Hypothalamus (tissue), 51 donors: ENCODE measurements at places on chromosomes 7 and 10.

DNA sequence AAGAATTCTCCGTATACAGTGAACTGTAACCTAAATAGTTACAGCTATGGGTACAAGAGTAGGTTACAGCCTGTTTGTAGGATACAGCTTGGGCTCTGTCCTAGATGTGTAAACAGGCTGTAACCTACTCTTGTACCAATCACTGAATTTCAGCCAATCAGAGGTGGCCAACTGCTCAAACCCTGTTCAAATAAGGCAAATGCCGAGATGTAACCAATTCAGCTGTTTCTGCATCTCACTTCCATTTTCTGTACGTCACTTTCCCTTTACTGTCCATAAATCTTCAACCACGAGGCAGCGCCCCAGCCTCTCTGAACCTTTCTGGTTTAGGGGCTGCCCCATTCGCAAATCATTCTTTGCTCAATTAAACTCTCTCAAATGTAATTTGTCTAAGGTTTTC is 8.3 kb upstream of the MMP21 start:
- DNase-seq, result no peak

- DNase-seq, result no peak
Observed at GRCh38 chr7:50146692-50147091, 53.6 kb upstream of the ZPBP start.

DNA sequence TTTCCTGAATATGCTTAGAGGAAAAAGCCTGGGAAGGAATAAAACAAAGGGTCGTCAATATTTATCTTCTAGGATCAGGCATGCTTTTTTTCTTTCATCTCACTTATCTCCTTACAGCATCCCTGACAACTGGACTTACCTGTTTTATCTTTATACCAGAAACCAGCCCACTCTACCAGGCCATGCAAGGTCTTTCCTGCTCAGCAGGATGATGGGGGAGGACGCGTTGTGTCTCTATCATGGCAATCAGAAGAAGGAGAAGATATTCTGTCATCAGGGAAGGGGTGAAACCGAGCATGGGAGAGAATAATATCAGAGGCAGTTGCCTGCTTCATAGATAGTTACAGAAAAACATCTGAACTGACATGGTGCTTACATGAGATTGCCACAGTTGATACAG is 445.6 kb downstream of the DPP6 start:
- DNase-seq, result no peak

GRCh38 chr10:79266543-79267312 is 80.5 kb upstream of the PPIF start:
- DNase-seq, result peak; percentile 70

DNA sequence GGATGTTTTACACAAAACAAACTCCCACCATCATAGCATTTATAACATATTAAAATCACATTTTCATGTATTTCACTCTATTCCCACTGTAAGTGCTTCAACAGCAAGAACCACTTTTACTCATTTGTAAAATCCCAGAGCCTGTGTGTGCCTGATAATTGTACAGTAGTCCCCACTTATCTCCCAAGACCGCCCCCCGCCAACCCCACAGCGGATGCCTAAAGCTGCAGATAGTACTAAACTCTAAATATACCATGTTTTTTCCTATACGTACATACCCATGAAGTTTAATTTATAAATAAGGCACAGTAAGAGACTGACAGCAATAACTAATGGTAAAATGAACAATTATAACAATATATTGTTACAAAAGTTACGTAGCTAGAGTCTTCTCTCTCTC is 33.5 kb downstream of the EZH2 start:
- no peak for DNase-seq

DNA sequence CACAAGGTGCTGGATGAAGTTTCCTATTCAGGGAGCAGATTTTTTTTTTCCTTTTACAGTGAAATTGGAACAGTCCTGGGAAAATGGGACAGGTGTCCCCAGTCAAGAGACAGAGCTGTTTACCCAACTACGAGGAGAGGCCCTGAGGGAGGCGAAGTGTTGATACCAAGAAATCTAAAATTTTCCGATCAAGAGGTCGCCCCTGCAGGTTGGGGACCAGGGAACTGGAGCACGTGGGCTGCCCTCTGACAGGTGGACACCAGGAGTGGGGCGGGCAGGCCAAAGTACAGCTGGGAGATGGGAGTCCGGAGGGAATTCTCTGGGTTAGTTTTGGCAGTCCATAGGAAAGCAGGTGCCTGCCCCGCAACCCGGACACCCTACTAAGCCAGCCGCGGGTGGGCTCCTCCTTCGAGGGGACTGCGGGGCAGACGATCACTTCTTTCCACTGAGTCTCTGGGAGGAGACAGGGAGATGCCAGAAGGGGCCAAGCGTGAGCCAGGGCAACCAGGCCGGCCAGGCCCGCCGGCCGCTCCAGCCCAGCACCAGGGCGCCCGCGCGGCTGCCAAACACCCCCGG is 965 bp upstream of the CAMK1D start:
- DNase-seq, result no peak

DNA sequence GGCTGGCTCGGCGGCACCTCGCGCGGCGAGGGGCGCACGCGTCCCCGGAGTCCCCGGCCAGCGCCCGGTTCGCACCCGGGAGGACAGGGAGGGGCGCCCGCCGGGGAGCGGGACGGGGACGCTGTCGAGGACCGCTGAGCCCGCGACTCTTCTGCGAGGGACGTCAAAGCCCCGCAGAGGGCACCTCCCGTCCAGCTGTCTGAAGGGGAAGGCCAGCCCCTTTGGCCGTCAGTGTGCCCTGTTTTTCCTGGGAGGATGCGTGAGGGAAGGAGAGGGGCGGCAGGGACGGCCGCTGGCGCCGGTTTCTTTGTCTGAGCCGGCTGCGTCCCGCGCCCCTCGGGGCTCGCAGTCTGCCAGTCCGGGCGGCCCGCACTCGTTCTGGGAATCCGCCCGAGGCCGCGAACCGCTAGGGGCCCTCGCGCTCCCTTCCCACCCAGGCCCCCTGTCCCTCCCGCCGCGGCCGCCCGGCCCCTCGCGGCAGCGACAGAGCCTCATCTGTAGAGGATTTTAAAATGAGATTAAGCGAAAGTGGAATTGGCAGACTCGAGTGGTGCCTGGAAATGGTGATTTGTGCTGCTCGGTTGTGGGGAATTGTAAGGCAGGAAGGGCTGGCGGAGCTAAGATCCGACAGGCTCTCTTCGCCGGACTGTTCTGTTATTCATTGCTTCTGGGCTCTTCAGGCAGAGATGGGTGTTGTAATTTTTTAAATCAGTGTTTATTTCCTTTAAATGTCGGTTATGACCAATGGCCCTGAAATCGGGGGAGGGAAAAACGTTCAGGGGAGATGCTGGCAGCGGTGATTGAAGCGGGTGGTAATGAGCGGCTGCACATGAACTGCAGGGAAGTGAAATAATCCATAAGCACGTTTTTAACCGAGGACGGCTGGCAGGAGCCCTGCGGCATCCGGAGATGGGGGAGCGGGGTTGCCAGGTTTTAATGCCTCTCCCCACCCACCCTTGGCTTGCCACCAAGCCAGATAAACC is 618 bp upstream of the RELN start:
- DNase-seq, result no peak

GRCh38 chr10:8663131-8663530 is 608.6 kb downstream of the GATA3 start:
- DNase-seq, result no peak

- no peak for DNase-seq
Observed at GRCh38 chr7:27367933-27368549, 125.4 kb downstream of the EVX1 start.

GRCh38 chr7:30927040-30927439 is 15.4 kb downstream of the AQP1 start:
- no peak for DNase-seq

- DNase-seq, result peak; percentile 59
Observed at GRCh38 chr10:72274730-72275350, 1.1 kb downstream of the DDIT4 start.

- DNase-seq, result no peak
Observed at GRCh38 chr7:36562121-36562520, 162.2 kb downstream of the AOAH start.

DNA sequence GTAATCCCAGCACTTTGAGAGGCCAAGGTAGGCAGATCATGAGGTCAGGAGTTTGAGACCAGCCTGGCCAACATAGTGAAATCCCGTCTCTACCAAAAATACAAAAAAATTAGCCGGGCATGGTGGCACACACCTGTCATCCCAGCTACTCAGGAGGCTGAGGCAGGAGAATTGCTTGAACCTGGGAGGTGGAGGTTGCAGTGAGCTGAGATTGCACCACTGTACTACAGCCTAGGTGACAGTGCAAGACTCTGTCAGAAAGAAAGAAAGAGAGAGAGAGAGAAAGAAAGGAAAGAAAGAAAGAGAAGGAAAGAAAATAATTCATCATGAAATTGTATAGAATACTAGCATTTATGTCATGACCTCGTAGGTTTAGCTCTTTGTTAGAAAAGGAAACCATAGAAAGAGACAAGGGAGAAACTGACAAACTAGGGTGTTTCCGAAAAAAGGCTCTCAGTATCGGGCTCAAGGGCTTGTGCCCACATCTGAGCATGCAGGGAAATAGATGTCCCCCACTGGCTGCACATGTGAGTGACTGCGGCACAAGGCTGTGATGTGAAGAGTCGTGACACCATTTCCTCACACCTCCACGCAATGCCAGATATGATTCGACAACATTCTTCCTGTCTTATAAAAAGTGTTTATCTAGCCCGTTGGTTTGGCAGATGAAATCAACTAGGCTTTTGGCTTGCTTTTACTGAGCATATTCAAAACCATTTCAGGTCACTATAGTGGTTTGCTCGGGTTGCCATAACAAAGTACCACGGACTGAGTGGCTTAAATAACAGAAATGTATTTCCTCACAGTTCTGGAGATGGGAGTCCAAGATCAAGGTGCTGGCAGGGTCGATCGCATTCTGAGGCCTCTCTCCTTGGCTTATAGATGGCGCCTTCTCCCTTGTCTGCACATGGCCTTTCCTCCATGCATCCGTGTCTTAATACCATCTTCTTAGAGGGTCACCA is 2.0 kb downstream of the SRGN start:
- DNase-seq, result no peak

- no peak for DNase-seq
Observed at GRCh38 chr7:26413007-26413691, 121.5 kb downstream of the SNX10 start.

GRCh38 chr7:94170836-94171235 is 166.7 kb upstream of the BET1 start:
- no peak for DNase-seq

- no peak for DNase-seq
Observed at GRCh38 chr10:108421266-108421665, 1256.8 kb upstream of the SORCS1 start.

GRCh38 chr7:27091941-27092818 is 3.6 kb downstream of the HOXA1 start:
- DNase-seq, result no peak

DNA sequence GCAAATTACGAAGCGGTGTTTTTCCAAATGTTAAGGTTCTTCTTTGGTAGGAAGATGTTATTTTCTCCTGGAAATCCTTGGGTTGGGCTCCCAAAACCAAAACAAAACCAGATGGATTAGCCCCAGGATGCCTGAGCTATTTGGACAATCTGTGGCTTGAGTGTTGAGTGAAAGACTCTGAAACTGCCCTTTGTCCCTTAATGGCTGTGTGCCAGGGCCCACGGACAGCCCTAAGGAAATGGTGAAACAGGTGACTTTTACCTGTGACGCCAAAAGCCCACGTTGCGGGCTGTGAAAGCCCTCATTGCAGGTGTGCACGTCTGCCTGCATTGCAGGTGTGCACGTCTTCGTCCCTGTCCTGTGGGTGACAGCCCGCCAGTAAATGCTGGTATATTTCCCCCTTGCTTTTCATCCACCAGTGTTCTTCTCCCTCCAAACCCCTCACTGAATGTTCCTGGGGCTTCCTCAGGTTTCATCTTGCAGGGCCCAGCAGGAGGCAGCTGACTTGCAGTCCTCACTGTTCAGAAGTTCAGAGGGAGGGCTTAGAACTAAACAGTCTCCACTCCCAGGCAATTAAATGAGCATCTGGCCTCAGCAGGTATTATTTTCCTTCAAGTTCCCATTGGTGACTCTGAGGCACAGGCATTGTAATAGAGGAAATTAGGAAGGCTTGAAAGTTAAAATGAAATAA is 10.7 kb downstream of the PFKP start:
- no peak for DNase-seq

DNA sequence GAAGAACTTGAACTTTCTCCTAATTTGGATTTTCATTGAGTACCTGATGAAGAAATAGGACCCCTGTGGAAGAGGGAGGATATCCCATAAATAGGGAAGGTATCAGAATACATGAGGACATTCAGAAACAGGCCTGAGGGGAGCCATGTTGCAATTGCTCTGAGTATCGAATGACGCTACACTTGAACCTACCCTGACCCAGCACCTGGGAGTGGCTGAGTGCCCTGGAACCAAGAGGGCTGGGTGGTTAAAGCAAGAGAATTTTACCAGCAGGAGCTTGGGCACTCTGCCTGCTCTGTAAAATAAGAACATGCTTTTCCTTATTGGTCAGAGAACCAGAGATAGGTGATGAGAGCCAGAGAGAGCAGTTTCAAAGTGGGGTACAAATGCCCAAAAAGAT is 7.2 kb downstream of the NEUROD6 start:
- no peak for DNase-seq

- peak; percentile 25 for DNase-seq
Observed at GRCh38 chr7:41886262-41886900, 183.5 kb upstream of the INHBA start.

DNA sequence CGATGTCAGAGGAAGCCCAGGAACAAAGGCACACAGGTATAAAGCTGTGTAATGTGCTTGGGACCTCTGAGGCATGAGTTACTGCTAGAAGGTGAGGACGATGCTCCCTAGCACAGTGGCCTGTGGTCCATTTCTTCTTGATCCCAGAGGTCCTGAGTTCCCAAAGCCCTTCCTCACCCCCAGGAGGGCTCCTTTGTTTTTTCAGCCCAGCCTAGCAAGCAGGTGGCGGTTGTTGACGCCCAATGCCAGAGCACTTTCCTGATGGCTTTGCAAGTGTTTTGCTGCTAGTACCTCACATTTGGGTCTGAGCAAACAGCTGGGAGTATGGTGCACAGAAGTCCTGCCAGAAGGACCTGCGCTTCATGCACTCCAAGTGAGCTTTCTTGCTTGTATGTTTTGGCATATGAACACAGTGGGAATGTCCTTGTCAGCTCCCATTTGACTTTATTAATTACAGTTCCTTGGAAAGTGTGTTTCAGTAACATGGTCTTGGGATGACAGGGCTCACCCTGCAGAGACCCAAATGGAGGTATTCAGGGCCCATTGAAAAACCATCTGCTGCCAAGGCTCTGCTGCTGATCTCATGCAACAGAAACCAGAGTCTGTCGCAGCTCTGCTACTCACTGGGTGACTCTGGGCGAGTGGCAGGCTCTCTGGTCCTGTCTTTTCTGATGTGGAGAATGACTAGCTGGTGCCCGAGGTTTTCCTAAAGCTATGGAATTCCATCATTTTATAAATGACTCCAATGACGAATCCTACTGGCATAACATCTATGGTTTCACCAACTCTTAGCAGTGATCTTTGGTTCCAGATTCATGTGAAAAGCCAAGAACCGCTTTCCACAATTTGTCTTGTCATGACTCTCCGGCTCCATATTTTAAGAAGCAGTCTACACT is 134.9 kb downstream of the ARID5B start:
- DNase-seq, result no peak

GRCh38 chr10:131205556-131205955 is 106.0 kb downstream of the TCERG1L start:
- no peak for DNase-seq

- DNase-seq, result no peak
Observed at GRCh38 chr7:54180796-54181195, 361.4 kb upstream of the VSTM2A start.

GRCh38 chr10:3421537-3422257 is 249.1 kb upstream of the PITRM1 start:
- no peak for DNase-seq
